Left cardiac atrium (tissue), 4 donors: ENCODE measurements at places on chromosomes 2 and 18.
A peak's percentile ranks its signal among the peaks of the same experiment; 100 is the strongest.

DNA sequence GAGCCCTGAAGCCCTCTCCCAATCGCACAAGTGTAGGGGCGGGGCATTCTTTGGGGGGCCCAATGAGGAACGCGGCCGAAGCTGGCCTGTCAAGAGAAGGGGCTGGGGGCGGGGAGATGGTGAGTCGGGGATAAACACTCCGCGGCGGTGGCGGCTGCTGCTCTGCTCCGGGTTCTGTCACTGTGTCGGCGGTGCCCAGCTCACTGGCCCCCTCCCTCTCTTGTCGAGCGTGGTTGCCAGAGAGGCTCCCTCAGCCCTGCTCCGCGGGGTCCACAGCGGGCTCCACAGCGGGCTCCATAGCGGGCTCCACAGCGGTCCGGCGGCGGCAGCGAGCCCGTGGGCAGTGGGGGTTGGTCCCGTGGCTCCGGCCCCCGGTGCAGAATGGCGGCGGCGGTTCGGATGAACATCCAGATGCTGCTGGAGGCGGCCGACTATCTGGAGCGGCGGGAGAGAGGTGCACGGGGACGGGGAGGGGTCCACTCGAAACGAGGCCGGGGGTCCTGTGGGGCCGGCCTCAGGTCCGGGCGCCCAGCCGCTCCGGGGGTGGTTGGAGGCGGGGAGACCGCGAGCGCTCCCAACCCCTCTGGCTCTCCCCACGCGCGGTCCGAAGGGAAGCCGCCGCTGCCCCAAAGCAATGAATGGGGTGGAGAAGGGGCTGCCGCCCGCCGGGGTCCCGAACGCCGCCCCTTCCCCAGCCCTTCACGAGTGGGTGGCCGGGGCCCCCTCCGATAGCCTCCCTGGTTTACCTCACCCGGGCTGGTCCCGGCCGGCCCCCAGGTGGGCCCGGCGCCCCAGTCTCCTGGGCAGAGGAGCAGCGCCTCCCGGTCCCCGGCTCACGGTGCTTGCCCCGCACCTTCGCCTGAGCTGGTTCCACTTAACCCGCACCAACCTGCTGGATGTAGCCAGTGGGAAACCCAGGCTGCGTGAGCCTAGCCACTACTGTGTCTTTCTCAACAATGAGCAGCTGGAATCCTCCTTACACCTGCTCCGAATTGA is at the start of gene MXD1:
MXD1 (plus strand) TSS at position 160 of the 996 bp plus-strand sequence; CDS start at position 382, 222 bp downstream.
- peak; percentile 36 for DNase-seq

GRCh38 chr2:121257480-121257840 is 27.5 kb downstream of the TFCP2L1 start:
- no peak for DNase-seq

GRCh38 chr2:72815655-72816278 is 10.1 kb downstream of the EXOC6B start:
- DNase-seq = no peak

- no peak for DNase-seq
Observed at GRCh38 chr2:47403609-47404193, 745 bp downstream of the MSH2 start.

GRCh38 chr2:88549616-88550292 is 77.5 kb downstream of the EIF2AK3 start:
- no peak for DNase-seq

DNA sequence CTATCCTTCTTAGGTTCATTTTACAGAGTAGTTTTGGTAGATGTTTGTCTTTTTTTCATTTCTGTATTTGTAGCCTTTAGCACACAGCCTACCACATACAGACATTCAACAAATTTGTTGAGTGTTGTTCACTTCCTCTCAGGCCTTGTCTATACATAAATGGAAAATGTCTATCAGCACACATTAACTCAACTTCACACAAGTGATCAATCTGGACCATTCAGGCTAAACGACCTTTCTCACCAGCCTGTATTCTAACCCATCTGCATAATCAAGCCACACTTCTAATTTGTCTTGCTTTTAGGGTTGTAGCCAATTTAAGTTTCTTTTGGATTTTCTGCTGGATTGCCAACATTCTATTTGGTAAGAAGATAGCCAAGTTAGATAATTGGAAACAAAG is 59.9 kb upstream of the DARS1 start:
- DNase-seq = no peak

DNA sequence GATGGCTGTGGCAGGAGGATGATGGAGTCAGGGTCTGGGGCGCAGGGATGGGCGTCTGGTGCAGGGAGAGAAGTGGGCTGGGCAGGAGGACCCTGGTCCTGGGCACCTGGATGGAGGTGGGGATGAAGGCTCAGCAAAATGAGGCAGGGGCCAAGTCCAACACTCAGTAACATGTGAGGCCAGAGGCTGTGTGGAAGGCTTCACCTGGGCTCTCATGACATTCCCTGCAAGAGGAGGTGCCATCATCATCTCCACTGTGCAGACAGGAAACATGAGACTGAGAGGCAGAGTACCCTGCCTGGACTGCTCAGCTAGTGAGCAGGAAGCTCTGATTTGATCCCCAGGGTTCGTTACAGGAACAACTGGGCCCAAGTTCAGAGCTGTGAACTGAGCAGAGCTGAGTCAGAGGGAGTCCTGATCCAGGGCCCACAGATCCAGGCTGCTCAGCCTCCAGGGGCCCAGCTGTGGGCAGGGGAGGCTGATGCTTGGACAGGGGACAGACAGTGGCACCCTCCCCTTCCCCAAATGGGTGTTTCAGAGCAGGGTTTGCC is 36.9 kb downstream of the HJURP start:
- no peak for DNase-seq

- DNase-seq = no peak
Observed at GRCh38 chr2:36696533-36696932, at the start of gene VIT. VIT (plus strand) TSS chr2:36696707; CDS start chr2:36716371, 19,664 bp downstream.

DNA sequence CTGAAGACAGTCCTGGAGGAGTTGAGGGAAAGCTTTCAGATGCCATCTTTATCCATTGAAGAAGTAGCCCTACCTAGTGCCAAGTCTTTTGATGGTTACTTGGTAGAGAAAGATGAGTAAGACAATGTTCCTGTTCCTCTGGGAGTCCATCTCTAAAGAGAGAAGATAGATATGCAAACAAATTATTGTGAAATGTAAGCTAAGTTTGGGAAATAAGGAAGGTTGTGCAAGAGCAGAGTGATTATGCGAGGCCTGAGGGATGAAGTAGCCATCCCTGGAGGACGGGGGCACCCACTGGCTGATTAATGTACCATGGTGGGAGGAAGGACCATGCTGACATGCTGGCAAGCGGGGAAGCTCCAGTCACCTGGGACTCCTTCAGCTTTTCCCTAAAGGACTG is 994 bp upstream of the DTNA start:
- no peak for DNase-seq

DNA sequence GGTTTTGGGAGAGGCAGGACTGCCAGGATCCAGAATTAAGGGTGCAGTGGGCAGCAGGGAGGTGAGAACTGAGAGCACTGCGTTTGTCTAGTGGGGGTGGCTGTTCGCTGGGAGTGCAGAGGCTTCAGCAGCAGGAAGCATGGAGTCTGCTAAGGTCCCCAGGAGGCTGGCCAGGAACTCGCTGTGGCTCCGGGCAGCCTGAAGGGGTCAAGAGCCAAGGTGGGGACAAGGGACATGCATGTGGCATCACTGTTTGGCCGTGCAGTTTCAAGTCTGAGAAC is 43.2 kb upstream of the SEMA4C start:
- no peak for DNase-seq

DNA sequence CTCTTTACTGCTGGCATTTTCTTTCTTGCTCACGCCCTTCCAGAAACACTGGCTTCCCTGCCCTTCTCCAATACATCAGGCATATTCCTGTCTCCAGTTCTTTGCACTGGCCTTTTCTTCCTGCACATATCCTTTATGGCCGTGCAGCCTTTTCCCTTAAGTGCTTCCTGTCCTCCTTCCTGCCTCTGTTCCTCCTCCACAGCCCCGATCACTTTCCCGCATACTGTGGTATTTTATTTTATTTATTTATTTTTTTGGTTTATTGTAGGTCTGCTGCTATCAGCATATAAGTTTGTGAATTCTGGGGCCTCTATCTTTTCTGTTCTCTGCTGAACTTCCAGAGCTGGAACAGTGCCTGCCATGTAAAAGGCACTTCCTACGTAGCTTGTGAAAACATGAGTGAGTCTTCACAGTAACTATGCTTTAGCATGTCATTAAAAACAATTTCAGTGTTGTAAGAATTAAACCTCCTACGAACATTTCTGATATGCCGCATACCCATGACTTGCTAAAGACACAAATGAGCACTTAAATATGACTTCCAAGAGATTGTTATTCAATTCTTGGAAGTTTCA is 289.1 kb downstream of the TRIB2 start:
- peak; percentile 25 for DNase-seq

DNA sequence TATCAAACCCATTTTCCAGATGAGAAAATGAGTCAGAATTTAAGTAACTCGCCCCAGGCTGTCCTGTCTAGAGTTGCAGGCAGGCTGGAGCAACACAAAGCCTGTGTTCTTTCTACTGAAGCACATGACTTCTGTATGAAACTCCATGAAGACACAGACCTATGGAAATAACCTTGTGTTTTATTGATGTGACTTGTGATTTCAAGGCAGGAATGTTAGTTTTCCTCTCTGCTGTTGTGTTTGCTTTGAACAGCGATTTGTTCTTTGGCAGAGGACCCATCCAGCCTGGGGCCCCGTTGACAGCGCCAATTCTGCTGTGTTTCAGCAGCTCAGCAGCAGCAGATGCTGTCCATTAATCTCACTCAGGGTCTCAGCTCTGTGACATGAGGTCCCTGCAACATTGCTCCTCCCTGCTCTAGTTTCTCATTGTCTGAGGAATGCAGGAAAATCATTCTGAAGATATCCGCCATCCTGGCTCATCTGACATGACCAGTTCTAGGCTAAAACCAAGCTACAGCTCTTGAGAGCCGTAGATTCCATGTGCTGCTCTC is 344.3 kb upstream of the RAB12 start:
- DNase-seq = no peak

GRCh38 chr2:195820373-195820772 is 163.3 kb downstream of the SLC39A10 start:
- no peak for DNase-seq

GRCh38 chr2:44430342-44430741 is 68.6 kb downstream of the CAMKMT start:
- DNase-seq = no peak
